Glomerular endothelial cell (primary cell): ENCODE measurements at places on chromosomes 7 and 10. TPM values are rescaled to one million over a fixed set of nuclear protein-coding genes. Genes with fewer than 3 reads are reported as not detected.

GRCh38 chr10:43842072-43842471, 193.4 kb upstream of the ZNF32 start:
- DNase-seq: no peak

- no peak for DNase-seq
Measured at GRCh38 chr10:110207805-110208613, 604 bp downstream of the MXI1 start.

DNA sequence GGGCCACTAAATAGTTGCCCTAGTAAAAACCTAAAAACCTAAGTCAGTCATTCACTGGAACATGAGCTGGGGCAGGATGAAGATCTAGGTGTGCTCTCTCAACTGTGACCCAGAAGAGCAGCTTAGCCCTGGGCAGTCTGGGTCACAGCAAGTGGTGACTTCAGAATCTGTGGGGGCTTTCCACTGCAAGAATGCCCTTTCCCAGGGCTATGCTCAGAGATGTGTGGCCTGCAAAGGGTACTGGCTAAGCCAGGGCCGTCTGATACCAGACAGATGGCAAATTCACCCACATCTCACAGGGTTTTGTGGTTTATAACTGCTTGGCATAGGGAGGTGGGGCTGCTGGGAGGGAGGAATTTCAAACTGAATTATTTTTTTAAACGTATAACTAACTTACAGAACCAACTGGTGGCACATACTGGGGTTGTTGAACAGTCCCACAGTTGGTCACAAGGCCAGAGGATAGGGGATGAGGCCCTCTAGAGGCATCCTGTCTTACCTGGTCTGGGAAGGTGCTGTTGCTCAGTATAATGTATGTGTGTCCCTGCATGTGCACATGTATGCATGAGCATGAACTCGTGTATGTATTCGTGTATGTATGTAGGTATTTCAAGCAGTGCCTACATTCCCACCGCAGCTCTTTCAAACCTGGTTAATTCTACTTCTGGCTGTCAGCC, 63.2 kb downstream of the PRPF18 start:
- DNase-seq: no peak

- no peak for DNase-seq
Measured at GRCh38 chr10:127118034-127118433, 78.4 kb downstream of the INSYN2A start.

DNA sequence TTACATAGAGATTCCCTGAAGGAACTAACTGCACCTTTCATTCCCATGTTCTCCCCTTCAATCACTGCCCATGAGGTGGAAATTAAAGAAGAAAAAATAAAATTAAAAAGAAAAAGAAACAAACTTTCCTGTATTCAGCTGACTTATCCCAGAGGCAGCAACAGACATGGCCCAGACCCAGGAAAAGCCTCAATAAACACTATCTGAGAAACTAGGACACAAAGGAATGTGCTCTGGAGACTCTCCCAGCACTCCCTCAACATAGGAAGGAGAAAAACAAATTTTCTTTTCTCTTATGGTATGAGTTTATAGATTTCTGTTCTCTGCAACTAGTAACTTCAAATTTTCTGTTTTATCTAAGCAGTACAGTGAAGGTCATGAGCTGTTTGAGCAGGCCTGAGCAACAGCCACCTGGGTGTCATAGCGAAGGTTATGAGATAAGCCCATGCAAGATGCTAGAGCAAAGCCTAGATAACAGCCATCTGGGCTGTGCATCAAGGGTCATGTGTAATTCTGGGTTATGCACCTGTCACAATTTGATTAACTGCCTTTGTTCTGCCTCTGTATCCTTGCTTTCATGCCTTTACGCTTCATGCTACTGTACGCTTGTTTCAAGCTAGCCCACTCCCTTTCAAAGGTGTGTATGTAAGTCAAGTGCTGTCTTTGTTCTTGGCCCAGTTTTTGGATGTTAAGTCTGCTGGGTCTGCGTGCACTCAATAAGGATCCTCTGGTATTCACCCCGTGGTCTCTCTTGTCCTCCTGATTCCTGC, 11.0 kb upstream of the OR6B1 start:
- DNase-seq: no peak

DNA sequence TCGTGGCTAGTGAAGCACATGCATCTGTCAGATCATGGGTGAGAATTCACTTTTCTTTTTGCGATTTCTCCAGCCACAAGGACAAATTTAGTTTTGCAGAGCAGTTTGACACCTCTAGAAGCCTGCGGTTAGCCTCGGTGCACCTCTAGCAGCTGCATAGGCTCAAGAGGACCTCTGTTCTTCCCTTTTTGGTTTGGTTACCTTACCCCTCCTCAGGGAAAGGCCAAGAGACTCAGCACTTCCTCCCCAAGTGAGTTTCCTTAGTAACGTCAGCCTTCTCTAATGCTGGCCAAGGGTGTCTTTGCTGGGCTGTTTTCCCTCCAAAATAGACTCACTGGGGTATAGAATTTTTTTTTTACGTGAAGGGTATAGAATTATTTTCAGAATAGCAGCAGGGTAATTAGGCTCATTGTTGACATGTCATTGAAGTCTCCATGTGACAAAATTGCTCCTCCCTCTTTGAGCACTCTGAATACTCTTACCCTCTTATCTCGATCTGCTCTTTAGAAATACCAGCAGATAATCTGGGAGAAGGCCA, 97.8 kb downstream of the AUTS2 start:
- DNase-seq: no peak

DNA sequence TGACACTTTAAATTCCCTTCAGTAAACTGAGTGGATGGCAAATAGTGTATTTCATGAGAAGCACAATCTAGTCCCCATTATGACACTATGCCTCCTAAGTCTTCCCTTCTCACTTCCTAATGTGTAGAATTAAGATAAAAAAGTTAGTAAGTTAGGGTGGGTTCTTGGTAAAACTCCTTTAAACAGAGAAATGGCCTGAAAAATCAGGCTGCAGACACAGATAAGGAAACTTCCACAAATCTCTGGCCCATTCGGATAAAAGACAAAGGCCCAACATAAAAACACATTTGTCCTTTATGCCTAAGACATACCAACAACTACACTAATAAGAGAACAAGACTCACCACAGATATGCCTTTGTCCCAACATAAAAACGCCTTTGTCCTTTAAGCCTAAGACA, 21.5 kb downstream of the AKR1C8 start:
- DNase-seq: no peak

DNA sequence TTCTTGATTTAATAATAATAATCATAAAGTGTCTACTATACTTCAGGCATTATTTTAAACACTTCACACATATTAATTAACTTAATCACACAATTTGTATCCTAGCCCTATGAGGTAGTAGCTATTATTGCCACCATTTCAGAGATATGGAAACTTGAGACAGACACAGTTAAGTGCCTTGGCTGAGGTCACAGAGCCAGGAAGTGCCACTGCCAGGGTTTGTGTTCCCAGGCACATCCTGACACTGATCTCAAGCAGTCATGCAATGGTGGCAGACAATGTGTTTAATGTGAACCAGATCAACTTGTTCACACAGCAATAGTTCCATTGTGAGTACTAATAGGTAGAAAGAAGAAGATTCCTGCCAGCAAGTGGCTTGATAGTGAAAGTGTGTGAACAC, 666.0 kb downstream of the SUGCT start:
- no peak for DNase-seq

- DNase-seq: no peak
Measured at GRCh38 chr7:64101126-64101942, 56.1 kb downstream of the ZNF727 start.

DNA sequence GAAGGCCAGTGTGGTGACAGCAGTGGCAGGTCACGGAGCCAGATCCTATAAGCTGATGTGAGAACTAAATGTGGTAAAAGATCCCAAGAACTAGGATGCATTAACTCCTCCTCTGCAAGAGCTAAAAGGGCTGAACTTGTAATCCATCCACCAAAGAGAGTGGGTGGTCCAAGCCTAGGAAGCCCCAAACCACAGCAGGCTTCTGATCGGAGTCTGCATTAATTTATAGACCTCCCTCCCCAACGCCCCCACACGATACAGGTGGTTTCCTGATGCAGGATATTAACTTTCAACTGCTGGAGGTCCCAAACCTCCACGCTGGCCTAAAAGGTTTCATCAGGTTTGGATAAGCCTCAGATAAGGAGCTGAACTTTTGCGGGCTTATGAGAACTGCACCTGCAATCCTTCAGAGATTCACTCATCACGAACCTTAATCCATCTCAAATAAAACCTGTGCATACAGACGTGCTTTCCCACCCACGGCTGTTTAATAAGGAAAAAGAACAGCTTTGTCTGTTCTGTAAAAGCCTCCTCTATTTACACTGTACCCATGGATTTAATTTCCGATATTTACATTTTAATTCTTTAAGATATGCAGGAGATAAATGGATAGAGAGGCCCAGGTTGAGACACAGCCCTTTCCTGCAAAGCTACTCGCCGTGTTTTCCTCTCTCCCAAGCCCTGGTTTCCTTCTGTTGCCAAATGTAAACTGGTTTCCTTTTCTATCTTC, 74.9 kb downstream of the GFRA1 start:
- DNase-seq: no peak

DNA sequence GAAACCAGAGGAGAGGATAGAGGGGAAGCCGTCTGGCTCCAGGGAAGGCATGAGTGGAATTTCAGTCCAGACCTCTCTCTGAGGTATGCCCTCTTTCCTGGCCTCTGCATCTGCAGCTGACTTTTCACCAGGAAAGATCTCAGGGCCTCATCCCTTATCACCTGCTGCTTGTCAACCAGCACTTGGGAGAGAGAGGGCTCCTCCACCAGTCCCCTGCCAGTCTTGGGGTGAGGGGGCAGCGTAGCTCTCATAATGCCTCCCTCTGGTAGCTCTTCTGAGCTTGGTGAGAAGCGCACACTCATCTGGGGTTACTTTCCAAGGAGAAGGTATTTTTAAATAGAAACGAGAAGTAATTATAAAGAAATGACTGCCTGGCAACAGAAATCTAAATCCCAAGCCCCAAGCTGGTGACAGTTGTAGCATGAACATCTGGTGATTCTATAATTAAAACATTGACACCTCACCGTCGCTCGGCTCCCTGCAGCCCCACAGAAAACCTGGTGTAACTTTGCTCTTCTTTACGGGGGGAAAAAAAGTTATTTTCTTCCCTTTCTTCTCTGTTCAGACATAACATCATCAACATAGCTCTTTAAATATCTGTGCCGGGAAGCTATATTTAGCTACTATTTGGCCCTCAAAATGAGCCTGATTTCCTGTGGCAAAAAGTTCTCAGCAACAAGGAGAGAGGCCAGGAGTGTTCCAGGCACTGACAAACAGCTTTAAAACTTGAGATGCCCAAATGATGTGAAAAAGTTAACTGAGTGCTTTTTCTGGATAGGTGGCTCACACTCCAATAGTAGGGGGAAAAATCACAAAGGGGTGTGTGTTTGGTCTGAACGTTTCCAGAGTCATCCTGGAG, 26.9 kb downstream of the HIP1 start:
- no peak for DNase-seq

GRCh38 chr7:30162622-30163124, 27.9 kb downstream of the MTURN start:
- DNase-seq: peak; percentile 4

GRCh38 chr10:133166828-133167692, 7.0 kb downstream of the KNDC1 start:
- DNase-seq: no peak

- no peak for DNase-seq
Measured at GRCh38 chr7:26397332-26397731, 105.7 kb downstream of the SNX10 start.

GRCh38 chr10:80108576-80109239, 23.8 kb upstream of the PLAC9 start:
- no peak for DNase-seq

DNA sequence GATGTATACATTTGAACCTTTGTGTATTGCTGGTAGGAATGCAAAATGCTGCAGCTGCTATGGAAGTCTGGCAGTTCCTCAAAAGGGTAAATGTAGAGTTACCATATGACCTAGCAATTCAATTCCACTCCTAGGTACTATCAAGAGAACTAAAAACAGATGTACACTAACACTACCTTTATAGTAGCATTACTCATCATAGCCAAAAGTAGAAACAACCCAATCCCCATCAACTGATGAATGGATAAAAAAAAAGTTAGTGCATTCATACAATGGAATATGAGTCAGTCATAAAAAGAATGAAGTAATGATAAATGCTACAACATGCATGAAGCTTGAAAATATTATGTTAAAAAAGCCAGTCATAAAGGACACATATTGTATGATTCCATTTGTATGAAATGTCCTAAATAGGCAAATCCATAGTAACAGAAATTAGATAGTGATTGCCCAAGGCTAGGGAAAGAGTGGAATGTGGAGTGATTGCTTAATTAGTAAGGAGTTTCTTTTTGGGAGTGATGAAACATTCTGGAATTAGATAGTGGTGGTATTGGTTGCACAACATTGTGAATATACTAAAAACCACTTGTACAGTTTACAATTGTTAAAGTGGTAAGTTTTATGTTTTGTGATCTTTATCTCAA, 96.4 kb upstream of the AOAH start:
- DNase-seq: no peak

- no peak for DNase-seq
Measured at GRCh38 chr7:15209429-15209828, 306.9 kb upstream of the DGKB start.

- DNase-seq: no peak
Measured at GRCh38 chr10:19058046-19058445, 9.4 kb downstream of the MALRD1 start.

DNA sequence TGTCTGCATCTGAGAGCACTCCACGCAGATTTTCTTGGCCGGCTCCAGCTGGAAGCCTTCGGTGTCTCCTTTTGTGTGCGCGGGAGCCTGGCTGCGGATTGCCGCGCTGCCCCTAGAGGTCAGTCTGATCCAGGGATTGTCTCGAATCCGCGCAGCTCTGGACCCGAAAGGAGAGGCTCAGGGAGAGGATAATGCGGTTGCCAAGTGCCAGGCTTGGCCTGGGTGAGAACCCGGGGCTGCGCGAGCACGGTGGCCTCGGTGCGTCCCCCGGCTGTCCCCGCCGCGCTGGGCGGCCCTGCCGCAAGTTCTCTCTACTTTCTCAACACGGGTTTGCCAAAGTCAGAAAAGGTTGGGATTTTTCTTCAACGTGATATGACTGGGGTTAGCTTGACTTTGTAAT, 140.9 kb downstream of the ADCYAP1R1 start:
- no peak for DNase-seq

- DNase-seq: no peak
Measured at GRCh38 chr10:25934621-25935139, 651 bp downstream of the MYO3A start.

GRCh38 chr7:158472596-158472995, 115.0 kb downstream of the PTPRN2 start:
- DNase-seq: no peak

GRCh38 chr10:86849181-86849894, 92.9 kb downstream of the BMPR1A start:
- no peak for DNase-seq

TMEM236 gene
- 0.18 and 0.48 TPM in 2 replicates for total RNA-seq

KLF6 gene
- total RNA-seq: 126 and 247 TPM in 2 replicates

COL1A2 gene
- 9.0 and 76.0 TPM in 2 replicates for total RNA-seq

OR6B1 gene
- total RNA-seq: not detected in 2 replicates

MINDY4 gene
- total RNA-seq: 5.4 and 6.7 TPM in 2 replicates

HOXA2 gene
- 0.24 and 0.82 TPM in 2 replicates for total RNA-seq

FAM237B gene
- not detected in 2 replicates for total RNA-seq

CNPY1 gene
- total RNA-seq: not detected in 2 replicates

HPSE2 gene
- not detected in 2 replicates for total RNA-seq

C10orf53 gene
- total RNA-seq: not detected in 2 replicates

TMEM184A gene
- total RNA-seq: 0.64 and 0.68 TPM in 2 replicates

TRPV6 gene
- not detected in 2 replicates for total RNA-seq
